ENCODE measurements at places on chromosomes 4 and X. TPM values are rescaled to one million over a fixed set of nuclear protein-coding genes. Genes with fewer than 3 reads are reported as not detected.

DNA sequence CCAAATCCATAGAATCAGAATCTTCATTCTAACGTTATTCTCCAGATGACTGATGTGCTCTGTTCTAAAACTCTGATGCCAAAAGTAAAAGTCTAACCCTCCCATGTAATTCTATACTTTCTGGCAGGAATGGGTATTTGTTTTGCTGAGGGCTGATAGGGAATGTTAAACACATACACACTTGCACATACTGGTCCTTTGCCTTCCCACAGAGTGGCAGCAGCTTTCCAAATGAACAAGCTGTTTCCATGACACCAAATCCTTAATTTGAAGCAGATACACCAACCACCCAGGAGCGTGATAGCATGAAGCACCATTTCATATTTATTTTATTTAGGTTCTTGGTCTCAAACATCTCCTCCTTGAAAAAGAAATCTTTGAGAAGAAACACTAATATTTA lies 155.5 kb upstream of the PRDX4 start:
- no peak overlapping the region for H3K4me3 ChIP-seq
- no peaks in the 10 kb centered on the region for H3K36me3 ChIP-seq
- H3K27me3 ChIP-seq, result no peaks in the 10 kb centered on the region
- no peak overlapping the region for H3K27ac ChIP-seq
- H3K4me1 ChIP-seq, result no peaks in the 10 kb centered on the region
- no peak for DNase-seq

The ATOH1 gene
- total RNA-seq, result not detected

DNA sequence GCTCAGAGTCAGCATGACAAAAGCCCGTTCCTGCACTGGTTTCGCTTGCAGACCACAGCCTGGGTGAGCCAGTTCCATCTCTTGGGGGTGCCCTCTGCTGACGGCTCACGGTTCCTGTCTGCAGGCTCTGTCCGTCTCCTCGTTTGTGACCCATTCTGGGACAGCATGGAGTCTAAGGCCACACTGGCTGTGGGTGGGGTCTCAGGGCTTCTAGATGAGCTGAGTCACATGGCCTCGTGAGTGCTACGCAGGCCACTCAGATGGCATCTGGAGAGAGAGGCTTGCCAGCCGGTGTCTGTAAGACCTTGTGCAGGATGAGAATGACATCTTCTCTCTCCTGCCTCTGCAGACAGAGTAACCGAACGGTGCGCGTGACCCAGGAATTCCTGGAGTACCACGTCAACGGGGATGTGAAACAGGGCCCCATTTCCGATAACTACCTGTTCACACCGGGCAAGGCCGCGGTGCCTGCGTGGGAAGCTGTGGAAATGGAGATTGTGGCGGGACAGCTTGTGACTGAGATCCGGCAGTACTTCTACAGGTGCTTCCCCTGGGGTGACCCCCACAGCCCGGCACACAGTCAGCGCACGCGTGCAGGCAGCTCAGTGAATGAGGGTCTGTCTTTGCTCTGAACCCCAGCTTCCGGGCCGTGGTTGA lies 31.6 kb upstream of the MRFAP1 start:
- H3K36me3 ChIP-seq, result peaks cover 12% of the 10 kb centered on the region
- H3K27ac ChIP-seq, result no peak overlapping the region

GRCh38 chrX:39709812-39710211 lies 387.9 kb downstream of the BCOR start:
- H3K27ac ChIP-seq, result no peak overlapping the region
- no peak for DNase-seq
- H3K27me3 ChIP-seq, result no peaks in the 10 kb centered on the region

The SLITRK2 gene
- total RNA-seq, result 0.66 TPM

DNA sequence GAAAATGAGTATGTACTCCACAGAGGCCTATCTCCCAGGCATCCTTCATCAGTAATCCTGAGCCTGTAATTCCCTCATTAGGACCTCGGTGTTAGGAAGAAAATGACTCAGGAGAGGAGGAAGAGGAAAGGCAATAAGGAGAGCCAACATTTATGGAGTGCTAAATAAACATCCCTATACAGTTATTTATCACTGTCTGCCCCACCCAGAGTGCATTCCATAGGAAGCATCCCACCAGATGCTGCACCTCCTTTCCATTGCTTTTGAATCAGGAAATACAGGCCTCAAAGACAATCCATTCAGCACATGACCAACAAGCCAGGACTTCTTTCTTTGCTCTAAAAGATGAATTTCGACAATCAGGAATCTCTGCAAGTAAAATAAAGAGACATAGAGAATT lies 47.6 kb downstream of the USP38 start:
- no peaks in the 10 kb centered on the region for H3K4me1 ChIP-seq
- no peak for DNase-seq
- H3K27ac ChIP-seq, result no peak overlapping the region
- no peaks in the 10 kb centered on the region for H3K36me3 ChIP-seq
- H3K27me3 ChIP-seq, result no peaks in the 10 kb centered on the region

The PCSK1N gene
- 0.17 TPM for total RNA-seq

The LRP2BP gene
- 0.51 TPM for total RNA-seq

The NXT2 gene
- 14.6 TPM for total RNA-seq

The NPY5R gene
- total RNA-seq, result not detected

The KLF3 gene
- 12.4 TPM for total RNA-seq

- H3K27ac ChIP-seq, result no peak overlapping the region
- H3K27me3 ChIP-seq, result no peaks in the 10 kb centered on the region
- peaks cover 4% of the 10 kb centered on the region for H3K4me1 ChIP-seq
- H3K36me3 ChIP-seq, result no peaks in the 10 kb centered on the region
- H3K4me3 ChIP-seq, result no peak overlapping the region
- no peak for DNase-seq
These were observed 1.2 kb upstream of the SLC2A9 start for GRCh38 chr4:10022346-10023049.

DNA sequence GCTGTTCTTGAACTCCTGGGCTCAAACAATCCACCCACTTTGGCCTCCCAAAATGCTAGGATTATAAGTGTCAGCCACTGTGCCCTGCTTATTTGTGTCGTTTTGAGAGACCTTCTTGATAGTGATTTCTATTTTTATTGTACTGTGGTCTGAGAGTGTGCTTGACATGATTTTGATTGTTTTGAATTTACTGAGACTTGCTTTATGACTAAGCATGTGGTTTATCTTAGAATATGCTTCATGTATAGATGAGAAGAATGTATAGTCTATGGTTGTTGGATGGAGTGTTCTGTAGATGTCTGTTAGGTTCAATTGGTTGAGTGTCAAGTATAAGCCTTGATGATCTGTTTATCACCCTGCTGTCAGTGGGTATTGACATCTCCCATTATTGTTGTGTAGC lies 789.3 kb downstream of the IL1RAPL1 start:
- H3K27me3 ChIP-seq, result no peaks in the 10 kb centered on the region
- no peak for DNase-seq
- no peak overlapping the region for H3K4me3 ChIP-seq
- no peaks in the 10 kb centered on the region for H3K36me3 ChIP-seq

The PGRMC2 gene
- 22.1 TPM for total RNA-seq

DNA sequence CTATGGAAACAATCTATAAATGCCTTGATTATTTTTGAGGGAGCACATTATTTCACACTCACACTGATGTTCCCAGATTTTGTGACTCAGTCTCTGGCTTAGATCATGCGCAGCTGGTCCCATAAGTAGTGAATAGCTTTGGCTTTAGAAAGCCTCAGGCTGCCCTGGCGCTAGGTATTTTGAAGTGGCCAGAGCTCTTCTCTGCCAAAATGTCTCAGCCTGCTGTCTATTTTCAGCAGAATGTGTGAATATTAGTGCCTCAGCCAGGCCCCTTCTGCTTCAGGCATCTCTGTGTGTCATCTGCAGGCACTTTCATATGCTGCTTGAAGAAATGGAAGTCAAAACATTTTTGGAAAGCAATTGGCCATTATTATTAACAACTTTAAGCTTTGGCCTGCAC lies 931.0 kb upstream of the INTU start:
- peak; percentile 91 for DNase-seq
- H3K4me1 ChIP-seq, result peaks cover 5% of the 10 kb centered on the region
- no peak overlapping the region for H3K27ac ChIP-seq
- H3K27me3 ChIP-seq, result no peaks in the 10 kb centered on the region
- no peaks in the 10 kb centered on the region for H3K36me3 ChIP-seq

DNA sequence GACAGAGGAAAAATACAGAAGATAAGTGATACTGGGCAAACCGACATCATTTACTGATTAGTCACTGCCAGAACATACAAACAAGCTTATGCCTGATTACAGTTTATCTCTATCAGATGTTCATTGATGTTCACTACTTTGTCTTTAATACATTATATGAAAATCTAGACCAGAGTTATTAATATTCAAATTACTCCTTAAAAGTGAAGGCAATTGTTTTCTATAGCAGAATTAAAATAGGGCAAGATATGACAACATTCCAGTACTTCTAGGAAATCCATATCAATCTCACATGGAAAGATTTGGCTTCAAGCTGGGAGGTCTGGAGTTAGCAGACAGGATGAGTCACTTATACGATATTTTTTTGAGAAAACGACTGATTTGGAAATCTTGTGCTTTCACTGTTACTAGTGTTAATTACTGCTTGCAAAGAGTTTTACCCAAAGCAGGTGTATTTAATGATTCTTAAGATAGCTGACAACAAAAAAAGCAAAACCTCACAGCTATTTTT lies 31.8 kb downstream of the HPGD start:
- H3K27ac ChIP-seq, result no peak overlapping the region
- H3K36me3 ChIP-seq, result no peaks in the 10 kb centered on the region
- no peaks in the 10 kb centered on the region for H3K4me1 ChIP-seq
- DNase-seq, result peak; percentile 59
- no peak overlapping the region for H3K4me3 ChIP-seq

DNA sequence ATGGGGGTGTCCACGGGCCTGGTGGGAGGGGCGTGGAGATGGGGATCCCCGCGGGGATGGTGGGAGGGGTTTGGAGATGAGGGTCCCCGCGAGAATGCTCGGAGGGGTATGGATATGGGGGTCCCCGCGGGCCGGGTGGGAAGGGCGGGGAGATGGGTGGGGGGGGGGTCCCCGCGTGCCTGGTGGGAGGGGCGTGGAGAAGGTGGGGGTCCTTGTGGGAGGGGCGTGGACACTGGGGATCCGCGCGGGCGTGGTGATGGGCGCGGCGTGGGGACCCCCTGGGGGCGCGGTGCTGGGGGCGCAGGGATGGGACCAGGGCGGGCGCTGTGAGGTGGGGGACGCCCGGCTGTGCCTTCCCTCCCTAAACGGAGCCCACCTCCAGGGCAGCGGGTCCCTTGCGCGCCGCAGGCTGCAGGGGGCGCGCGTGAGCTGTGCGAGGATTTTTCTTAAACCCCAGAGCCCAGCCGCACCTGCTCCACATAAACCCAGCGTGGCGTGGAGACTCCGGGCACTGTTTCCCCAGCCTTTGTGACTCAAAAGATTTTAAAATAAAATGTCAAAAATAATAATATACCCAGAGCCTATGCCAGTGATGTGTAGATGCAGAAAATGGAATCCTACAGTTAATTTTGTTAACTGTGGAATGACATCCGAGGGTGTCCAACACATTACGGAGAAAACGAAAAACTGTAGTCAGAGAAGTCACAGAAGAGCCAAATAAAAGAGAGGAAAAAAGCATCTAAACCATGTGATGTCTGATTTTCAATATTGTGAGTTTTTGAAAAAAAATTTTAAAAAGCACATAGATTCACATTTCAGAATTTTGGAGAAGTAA lies 1.5 kb upstream of the ASMTL start:
- no peak overlapping the region for H3K4me3 ChIP-seq

- no peak overlapping the region for H3K27ac ChIP-seq
- no peaks in the 10 kb centered on the region for H3K27me3 ChIP-seq
- DNase-seq, result no peak
- no peak overlapping the region for H3K4me3 ChIP-seq
These were observed 286.3 kb downstream of the PDGFC start for GRCh38 chr4:156685308-156685707.

- DNase-seq, result no peak
- no peak overlapping the region for H3K27ac ChIP-seq
- no peaks in the 10 kb centered on the region for H3K27me3 ChIP-seq
These were observed 1.8 kb downstream of the FNIP2 start for GRCh38 chr4:158770671-158771070.

DNA sequence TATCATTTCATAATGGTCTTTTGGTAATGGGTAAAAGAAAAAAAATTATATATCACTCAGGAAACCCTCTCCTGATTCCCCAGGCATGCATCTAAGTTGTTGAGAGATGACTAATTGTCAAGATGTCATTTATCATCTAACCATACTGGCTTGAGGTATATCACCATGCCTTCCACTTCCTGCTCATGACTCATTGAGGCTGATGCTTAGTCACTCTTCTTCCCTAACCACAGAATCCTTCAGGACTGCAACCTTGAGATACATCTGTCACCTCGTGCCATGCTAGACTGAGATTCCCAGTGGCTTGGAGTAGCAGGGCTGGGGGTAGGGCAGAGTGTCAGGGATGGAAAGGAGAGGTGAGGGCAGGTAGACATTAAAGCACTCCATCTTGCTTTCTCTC lies 782.5 kb upstream of the INTU start:
- H3K4me1 ChIP-seq, result no peaks in the 10 kb centered on the region
- H3K27ac ChIP-seq, result peak overlapping the region; percentile 33
- peak; percentile 99 for DNase-seq
- no peak overlapping the region for H3K4me3 ChIP-seq
- H3K36me3 ChIP-seq, result no peaks in the 10 kb centered on the region

DNA sequence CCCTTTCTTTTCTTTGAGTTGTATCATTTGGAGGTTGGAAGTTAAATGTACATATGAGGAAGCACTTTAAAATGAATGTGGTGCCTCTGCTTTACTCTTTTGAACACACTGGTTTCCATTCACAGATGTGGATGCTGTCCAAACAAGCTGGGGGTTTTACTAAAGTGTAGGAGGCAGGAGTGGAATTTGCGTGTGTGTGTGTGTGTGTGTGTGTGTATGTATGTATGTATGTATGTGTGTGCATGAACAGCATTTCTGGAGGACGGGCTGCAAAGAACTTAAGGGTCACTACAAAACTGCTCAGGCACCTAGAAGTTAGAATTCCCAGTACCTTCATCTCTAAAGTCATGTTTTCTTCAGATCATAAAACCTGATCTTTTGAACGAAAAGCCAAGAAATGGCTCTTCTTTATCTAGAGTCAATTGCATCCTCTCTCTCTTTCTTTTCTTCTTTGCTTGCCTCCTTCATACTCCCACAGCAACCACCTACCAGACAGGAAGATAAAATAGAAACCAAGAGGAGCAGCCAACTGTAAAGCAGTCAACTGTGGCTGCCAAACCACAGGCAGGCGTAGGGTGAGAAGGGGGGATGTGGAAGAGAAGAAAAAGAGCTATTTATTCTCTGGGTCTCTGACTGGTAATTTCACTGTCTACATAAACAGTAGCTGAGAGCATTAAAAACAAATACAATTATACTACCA lies 177.0 kb upstream of the RASGEF1B start:
- H3K36me3 ChIP-seq, result no peaks in the 10 kb centered on the region
- no peak overlapping the region for H3K27ac ChIP-seq
- no peaks in the 10 kb centered on the region for H3K4me1 ChIP-seq

The ZRSR2 gene
- 6.6 TPM for total RNA-seq

DNA sequence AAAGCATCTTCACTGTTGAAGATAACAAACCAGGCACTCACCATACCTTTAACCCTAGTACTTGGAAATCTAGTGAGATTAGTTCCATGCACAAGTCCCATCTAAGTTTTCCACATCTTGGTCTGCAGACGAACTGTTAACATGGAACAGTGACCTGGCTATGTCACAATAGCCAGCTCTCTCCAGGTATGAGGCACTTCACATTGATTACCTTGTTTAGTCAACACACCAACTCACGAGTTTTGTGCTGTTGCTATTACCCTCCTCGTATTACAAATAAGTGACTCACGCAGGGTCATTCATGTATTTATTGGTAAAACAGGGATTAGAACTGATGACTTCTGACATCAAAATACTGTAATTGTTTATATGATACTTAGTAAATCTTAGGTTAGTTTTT lies 36.4 kb upstream of the FRAS1 start:
- no peak overlapping the region for H3K4me3 ChIP-seq
- H3K36me3 ChIP-seq, result no peaks in the 10 kb centered on the region
- DNase-seq, result no peak
- no peak overlapping the region for H3K27ac ChIP-seq

The MAGIX gene
- total RNA-seq, result 1.7 TPM

Data from fibroblast of lung (primary cell).